ENCODE measurements at places on chromosomes 2 and 18. TPM values are rescaled to one million over a fixed set of nuclear protein-coding genes. Genes with fewer than 3 reads are reported as not detected.

DNA sequence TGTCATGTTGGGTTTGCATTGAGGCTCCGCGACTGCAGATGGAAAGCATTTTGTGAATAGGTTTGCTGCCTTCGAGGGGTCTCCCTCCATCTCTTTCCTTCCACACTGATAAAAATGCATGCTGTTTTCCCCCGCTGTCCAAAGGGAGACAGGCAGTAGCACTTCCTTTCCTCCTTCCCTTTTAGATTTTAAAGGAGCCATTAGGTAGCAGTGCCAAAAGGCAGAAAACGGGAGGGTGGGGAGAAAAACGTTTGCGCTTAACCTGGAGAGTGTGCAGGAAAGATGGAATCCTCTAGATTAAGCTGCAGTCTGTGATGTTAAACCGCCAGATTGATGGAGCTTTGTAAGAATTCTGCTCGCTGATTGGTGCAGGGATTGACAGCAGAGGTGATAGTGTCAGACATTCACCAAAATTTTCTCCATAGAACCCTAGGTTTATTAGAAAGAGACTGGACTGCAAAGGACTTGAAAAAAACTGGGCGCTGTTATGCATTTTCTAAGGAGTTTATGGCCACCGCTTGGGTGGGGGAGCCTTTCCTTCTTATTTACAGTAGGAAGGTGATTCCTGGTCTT is 688 bp downstream of the MAPRE2 start:
- DNase-seq, result peak; percentile 32
- H3K4me3 ChIP-seq, result peak overlapping the region; percentile 83
- peak overlapping the region; percentile 30 for H3K27ac ChIP-seq
- H3K27me3 ChIP-seq, result no peaks in the 10 kb centered on the region
- peaks cover 24% of the 10 kb centered on the region for H3K4me1 ChIP-seq

The MYOM1 gene
- polyA plus RNA-seq, result 0.42 TPM

The ALK gene
- polyA plus RNA-seq, result not detected

The MOGAT1 gene
- polyA plus RNA-seq, result not detected

The PIGN gene
- 16.0 TPM for polyA plus RNA-seq

- H3K27me3 ChIP-seq, result no peaks in the 10 kb centered on the region
- DNase-seq, result peak; percentile 68
These were observed 93.3 kb upstream of the PPP1CB start for GRCh38 chr2:28658369-28658768.

- H3K36me3 ChIP-seq, result peaks cover 46% of the 10 kb centered on the region
- H3K27me3 ChIP-seq, result no peaks in the 10 kb centered on the region
- DNase-seq, result peak; percentile 90
- peak overlapping the region; percentile 87 for H3K27ac ChIP-seq
- peak overlapping the region; percentile 34 for H3K4me3 ChIP-seq
These were observed 8.6 kb downstream of the CLIP4 start for GRCh38 chr2:29123617-29124349.

GRCh38 chr2:96685577-96686459 is 43.3 kb downstream of the FER1L5 start:
- no peak overlapping the region for H3K4me3 ChIP-seq
- no peaks in the 10 kb centered on the region for H3K4me1 ChIP-seq
- no peak for DNase-seq
- no peaks in the 10 kb centered on the region for H3K27me3 ChIP-seq

GRCh38 chr2:203787979-203788378 is 79.6 kb upstream of the CTLA4 start:
- H3K36me3 ChIP-seq, result no peaks in the 10 kb centered on the region
- no peak overlapping the region for H3K4me3 ChIP-seq
- H3K4me1 ChIP-seq, result peaks cover 63% of the 10 kb centered on the region
- H3K27ac ChIP-seq, result peak overlapping the region; percentile 87

- no peak overlapping the region for H3K4me3 ChIP-seq
- no peak overlapping the region for H3K27ac ChIP-seq
- H3K27me3 ChIP-seq, result peaks cover 9% of the 10 kb centered on the region
- no peak for DNase-seq
These were observed 81.1 kb downstream of the SEPTIN10 start for GRCh38 chr2:109532728-109533076.

The IL1RN gene
- polyA plus RNA-seq, result 0.14 TPM

The BOLL gene
- polyA plus RNA-seq, result not detected

DNA sequence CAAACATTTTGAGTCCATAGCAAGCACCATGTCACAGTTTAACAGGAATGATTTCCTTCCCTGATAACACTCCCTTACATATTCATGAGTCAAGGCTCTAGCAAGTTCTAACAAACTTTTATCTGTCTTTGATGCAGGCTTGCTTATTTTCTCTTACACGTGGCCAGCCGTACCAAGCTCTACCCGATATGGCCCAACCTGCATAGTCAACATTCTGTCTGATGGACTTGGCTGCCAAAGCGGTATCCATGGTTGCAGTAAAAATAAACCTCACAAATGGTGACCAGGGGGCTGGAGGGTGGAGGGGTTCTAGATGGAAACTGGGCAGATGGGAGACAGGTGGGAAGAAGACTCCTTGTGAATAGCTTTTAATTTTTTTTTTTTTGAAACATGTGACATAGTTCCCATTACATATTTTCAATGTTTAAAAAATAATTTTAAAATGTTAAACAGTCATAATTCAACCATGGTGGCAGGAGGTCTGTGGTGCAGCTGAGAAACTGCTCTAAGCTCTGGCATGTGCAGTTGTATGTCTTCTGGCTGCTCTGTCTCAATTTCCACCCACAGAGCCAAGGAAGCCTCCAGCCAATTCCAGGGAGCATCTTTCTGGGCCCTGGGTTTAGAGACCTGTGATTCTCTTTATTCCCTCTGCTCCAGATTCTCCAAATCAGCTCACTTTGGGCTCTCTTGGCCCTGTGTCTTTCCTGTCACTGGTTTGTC is 20.7 kb upstream of the CXCR1 start:
- H3K4me1 ChIP-seq, result no peaks in the 10 kb centered on the region
- no peak for DNase-seq
- H3K4me3 ChIP-seq, result no peak overlapping the region
- no peak overlapping the region for H3K27ac ChIP-seq

- DNase-seq, result no peak
- peaks cover 30% of the 10 kb centered on the region for H3K4me1 ChIP-seq
- H3K27ac ChIP-seq, result no peak overlapping the region
- H3K27me3 ChIP-seq, result no peaks in the 10 kb centered on the region
These were observed 174.8 kb upstream of the EPAS1 start for GRCh38 chr2:46122318-46122976.

- H3K27ac ChIP-seq, result no peak overlapping the region
- 0 out of 2 replicates have a peak, but pooled peaks cover 4% of the 10 kb centered on the region for H3K27me3 ChIP-seq
- no peaks in the 10 kb centered on the region for H3K4me1 ChIP-seq
- no peaks in the 10 kb centered on the region for H3K36me3 ChIP-seq
These were observed 47.6 kb upstream of the TTC39C start for GRCh38 chr18:23966909-23967308.

The L3MBTL4 gene
- polyA plus RNA-seq, result not detected

DNA sequence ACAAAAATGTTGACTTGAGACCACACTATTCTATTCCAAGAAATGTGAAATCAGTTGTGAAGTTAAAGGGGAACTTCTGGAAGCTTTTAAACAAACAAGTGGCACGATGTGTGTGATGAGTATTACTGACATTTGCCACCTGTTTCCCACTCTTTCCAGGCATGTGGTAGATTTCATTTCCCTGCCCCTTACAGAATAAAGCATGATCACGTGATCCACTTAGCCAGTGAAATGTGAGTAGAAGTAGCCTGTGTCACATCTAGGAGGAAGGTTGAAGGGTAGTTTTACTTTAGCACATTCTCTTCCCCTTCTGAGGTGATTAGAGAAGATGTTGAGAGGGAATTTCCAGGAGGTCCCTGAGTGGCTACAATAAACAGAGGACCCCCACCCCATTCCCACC is 3.8 kb downstream of the COL4A4 start:
- peaks cover 21% of the 10 kb centered on the region for H3K27me3 ChIP-seq
- H3K36me3 ChIP-seq, result no peaks in the 10 kb centered on the region
- no peak overlapping the region for H3K4me3 ChIP-seq
- peaks cover 10% of the 10 kb centered on the region for H3K4me1 ChIP-seq
- no peak for DNase-seq

DNA sequence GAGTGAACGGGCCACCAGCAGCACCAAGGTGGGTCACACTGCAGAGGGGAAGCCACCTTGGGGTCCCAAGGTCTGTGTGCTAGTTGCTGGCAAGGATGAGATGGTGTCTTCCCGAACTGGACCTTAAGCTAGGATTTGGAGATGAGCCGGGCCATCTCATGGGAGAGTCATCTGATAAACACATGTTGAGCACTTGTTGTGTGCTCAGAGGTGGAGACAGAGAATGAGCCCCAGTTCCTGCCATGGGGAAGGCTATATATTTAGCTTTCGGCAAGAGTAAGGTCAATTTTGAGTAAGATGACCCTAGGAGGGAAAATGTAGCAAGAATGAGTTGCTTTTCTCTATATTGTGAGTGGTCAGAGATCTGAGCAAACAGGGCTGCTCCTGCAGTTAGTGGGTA is 41.4 kb upstream of the RPL31 start:
- no peaks in the 10 kb centered on the region for H3K36me3 ChIP-seq
- H3K27ac ChIP-seq, result no peak overlapping the region
- no peaks in the 10 kb centered on the region for H3K27me3 ChIP-seq
- no peak for DNase-seq
- H3K4me1 ChIP-seq, result peaks cover 45% of the 10 kb centered on the region

The LAMA3 gene
- 0.93 TPM for polyA plus RNA-seq

DNA sequence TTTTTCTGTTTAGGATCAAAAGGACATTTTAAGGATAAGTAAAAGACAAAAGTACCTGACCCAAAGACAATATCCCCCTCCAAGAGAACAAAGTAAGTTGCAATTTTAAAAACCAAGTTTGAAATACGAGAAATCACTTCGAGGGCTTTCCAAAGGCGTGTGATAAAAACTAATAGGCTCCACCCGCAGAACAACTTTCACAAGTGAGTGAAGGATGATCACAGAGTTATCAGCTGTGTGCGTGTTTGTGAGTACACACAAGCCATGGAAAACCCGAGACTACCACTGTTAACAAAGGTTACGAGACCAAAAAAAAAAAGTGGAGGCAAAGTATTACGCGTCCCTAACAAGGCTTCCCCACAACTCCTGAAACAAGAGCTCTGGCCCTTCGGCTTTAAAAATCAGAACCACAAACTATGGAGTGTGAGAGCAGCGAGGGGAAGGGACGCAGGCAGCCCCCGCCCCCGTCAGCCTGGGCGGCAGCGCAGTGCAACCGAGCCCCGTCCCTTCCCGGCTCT is 719 bp downstream of the SMAD2 start:
- peak overlapping the region; percentile 86 for H3K27ac ChIP-seq
- peak overlapping the region; percentile 84 for H3K4me3 ChIP-seq
- H3K4me1 ChIP-seq, result peaks cover 14% of the 10 kb centered on the region
- H3K36me3 ChIP-seq, result no peaks in the 10 kb centered on the region

DNA sequence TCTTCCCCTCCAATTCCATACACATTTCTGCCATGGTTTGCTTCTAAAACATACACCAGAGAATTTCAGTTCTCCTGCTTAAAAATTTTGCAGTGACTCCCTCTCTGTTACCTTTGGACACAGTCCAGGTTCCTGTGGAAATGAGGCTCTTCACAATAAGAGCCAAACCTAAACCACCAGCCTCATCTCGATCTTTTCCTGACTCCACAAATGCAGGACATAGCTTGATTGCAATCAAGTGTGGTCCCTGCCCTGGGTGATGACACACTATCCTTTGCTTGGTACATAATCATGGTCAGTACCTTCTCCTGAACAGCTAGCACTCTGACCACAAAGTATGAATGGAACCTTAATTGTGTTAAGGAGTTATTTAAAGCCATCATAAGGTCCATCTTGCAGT is 134.9 kb upstream of the CHAC2 start:
- no peaks in the 10 kb centered on the region for H3K36me3 ChIP-seq
- H3K4me3 ChIP-seq, result no peak overlapping the region
- H3K4me1 ChIP-seq, result no peaks in the 10 kb centered on the region
- H3K27me3 ChIP-seq, result no peaks in the 10 kb centered on the region
- DNase-seq, result peak; percentile 19
- H3K27ac ChIP-seq, result no peak overlapping the region

- H3K27ac ChIP-seq, result no peak overlapping the region
- no peaks in the 10 kb centered on the region for H3K36me3 ChIP-seq
- H3K27me3 ChIP-seq, result no peaks in the 10 kb centered on the region
- H3K4me3 ChIP-seq, result no peak overlapping the region
These were observed 342.7 kb downstream of the TDRD15 start for GRCh38 chr2:21466341-21466927.

The AQP12A gene
- polyA plus RNA-seq, result not detected

GRCh38 chr2:11877764-11878163 is 131.3 kb downstream of the LPIN1 start:
- no peak overlapping the region for H3K27ac ChIP-seq
- H3K36me3 ChIP-seq, result no peaks in the 10 kb centered on the region
- no peak overlapping the region for H3K4me3 ChIP-seq
- H3K27me3 ChIP-seq, result peaks cover 12% of the 10 kb centered on the region

DNA sequence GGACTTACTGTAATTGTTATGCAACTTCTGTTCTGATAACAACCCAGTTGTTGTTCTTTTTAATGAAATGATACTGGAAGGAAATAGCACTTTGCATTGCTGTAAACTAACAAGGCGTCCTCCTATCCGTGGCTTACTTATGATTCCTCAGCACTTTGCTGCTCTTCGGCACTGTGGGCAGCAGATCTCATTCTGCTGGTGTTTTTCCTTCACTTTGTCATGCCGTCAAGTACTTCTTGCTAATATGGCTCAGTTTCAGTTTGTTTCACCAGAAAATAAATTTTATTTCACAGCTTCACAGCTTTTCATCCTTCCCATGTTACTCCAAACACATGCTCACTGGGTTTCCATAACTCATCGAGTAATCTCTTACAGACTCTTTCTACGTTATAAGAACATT is 289.3 kb downstream of the MEIS1 start:
- no peak for DNase-seq
- H3K27me3 ChIP-seq, result no peaks in the 10 kb centered on the region
- H3K4me1 ChIP-seq, result no peaks in the 10 kb centered on the region
- no peak overlapping the region for H3K4me3 ChIP-seq

DNA sequence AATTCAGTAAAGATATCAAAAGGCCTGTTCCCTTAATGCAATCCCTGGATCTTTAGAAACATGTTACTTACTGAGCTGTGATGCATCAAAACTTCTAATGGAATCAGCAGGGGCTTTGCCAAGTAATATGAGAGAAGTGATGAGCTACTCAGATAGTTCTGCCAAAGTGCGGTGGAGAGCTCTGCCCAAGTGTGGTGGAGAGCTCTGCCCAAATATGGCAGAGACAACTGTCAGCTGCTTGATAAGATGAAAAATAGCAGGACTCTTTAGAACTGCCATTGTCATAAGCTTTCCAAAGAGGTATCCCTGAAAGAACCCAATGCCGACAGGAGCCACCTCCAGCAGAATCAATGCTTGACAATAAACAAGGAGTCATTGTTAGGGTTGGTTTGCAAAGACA is 167.9 kb upstream of the SLC39A10 start:
- peak; percentile 70 for DNase-seq
- H3K27me3 ChIP-seq, result no peaks in the 10 kb centered on the region
- H3K27ac ChIP-seq, result no peak overlapping the region
- H3K4me3 ChIP-seq, result no peak overlapping the region
- peaks cover 19% of the 10 kb centered on the region for H3K4me1 ChIP-seq

- no peak overlapping the region for H3K4me3 ChIP-seq
- no peaks in the 10 kb centered on the region for H3K4me1 ChIP-seq
- H3K36me3 ChIP-seq, result no peaks in the 10 kb centered on the region
- no peak overlapping the region for H3K27ac ChIP-seq
These were observed 218.6 kb downstream of the EXOC6B start for GRCh38 chr2:72607189-72607588.

GRCh38 chr2:240383099-240383758 is 52.2 kb upstream of the GPC1 start:
- DNase-seq, result no peak
- no peaks in the 10 kb centered on the region for H3K36me3 ChIP-seq
- H3K4me1 ChIP-seq, result peaks cover 11% of the 10 kb centered on the region
- no peaks in the 10 kb centered on the region for H3K27me3 ChIP-seq
